ENCODE measurements at places on chromosomes 6 and 20. TPM values are rescaled to one million over a fixed set of nuclear protein-coding genes. Genes with fewer than 3 reads are reported as not detected.

DNA sequence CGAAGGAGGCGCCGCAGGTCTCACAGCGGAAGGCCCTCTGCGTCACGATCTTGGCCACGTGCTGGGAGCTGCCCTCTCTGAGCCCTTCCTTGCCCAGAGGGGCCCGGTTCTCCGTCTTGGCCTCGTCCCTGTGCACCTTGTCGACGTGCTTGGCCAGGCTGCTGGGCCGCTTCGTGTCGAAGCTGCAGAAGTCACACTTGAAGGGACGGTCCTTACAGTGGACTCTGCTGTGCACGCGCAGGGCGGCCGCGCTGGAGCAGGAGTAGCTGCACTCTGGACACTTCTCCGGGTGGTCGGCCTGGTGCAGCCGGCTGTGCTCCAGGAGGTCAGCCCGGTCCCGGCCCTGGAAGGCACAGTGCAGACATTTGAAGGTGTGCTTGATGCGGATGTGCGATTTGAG lies 106.9 kb downstream of the ZFP64 start:
- no peak for DNase-seq

GRCh38 chr20:41697861-41698559 lies 79.8 kb upstream of the CHD6 start:
- DNase-seq, result no peak

DNA sequence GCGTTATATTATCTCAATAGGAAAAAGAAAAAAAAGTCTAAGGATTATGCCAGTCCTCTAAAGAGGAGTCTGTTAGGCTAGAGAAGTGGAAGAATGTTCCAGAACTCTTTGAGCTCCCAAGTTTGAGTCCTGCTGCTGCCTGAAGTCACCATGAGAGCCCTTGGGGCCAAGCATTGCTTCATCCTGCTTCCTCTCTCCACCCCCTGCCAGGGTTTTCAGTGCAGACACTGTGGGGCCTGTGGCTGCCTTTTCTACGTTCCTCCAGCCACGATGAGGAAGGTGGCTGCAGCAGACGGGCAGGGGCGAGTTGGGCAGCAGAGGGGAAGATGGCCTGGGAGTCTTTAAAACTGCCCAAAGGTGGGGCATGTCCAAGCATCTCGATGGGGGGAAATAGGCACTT lies 214.4 kb upstream of the KCNG1 start:
- no peak for DNase-seq

- no peak for DNase-seq
These were observed 148.6 kb upstream of the FUT9 start for GRCh38 chr6:95867205-95867604.

The RAET1L gene
- polyA plus RNA-seq, result not detected

DNA sequence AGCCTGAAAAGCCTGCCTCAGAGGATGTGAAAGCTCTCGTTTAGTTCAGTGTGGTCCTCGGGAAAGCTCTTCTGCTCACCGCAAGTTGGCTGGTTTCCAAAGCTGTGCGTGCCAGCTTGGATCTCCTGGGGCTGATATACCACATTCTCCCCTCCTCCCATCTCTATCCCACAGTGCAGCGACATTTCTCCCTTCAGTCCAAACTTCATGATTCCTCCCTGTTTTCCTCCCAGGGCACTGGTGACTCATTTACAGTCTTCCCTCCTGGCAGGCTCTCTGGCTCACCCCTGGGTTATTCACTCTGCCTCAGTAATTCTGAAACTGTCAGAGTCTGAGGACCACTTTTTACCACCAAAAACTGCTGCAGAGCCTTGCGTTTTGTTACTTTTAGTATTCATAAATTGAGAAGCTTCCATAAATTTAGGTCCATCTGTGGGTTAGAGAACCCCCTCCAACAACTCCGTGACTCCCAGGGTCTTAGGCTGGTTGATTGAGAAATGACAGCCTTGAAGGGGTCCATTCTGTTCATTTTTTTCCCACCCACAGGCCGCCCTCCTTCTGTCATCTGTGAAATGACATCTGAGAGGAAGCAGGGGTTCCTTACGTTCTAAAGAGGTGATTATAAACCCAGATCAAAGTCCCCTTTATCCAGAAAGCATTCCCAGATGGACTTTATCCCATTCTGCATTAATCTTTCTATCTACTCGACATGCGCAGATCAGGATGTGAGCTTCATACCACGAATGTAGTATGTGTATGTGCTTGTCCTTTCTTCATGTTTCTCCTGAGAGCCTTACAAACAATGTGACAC lies 6.1 kb downstream of the TRIM10 start:
- DNase-seq, result no peak

GRCh38 chr6:97195117-97195516 lies 87.9 kb downstream of the MMS22L start:
- no peak for DNase-seq

DNA sequence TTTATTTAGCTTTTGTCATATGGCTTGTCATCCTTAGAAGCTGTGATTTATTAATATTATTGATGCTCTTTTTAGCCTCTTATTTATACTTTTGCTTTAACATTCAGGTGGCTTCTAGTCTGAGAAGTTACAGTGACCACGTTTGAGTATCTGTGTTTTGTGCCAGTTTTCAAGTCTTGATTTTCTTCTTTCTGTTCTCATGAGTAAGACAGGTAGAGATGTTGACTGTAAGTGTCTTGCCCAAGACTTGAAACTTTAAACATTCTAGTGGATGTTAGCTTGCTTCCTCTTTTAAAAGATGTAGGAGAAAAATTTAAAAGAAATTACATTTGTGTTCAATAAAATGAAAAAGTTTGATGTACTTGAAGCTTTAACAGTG lies 122.6 kb downstream of the LRRC1 start:
- no peak for DNase-seq

The DLL1 gene
- 10.0 TPM for polyA plus RNA-seq

The SPATA25 gene
- 3.6 TPM for polyA plus RNA-seq

The HLA-DOB gene
- 0.13 TPM for polyA plus RNA-seq

- DNase-seq, result no peak
These were observed 198.9 kb downstream of the MTFR2 start for GRCh38 chr6:136051140-136051775.

GRCh38 chr6:155011809-155012291 lies 16.7 kb downstream of the TIAM2 start:
- no peak for DNase-seq

The SPINT4 gene
- not detected for polyA plus RNA-seq

Measured in right renal pelvis (tissue), 4 donors.